Jurkat, Clone E6-1 (cell line): ENCODE measurements at places on chromosomes 7 and 10.

GRCh38 chr10:26642896-26643653 is 54.4 kb upstream of the PDSS1 start:
- DNase-seq = peak; percentile 14

- no peak for DNase-seq
Measured at GRCh38 chr10:133309720-133310398, 1.1 kb downstream of the ZNF511 start.

DNA sequence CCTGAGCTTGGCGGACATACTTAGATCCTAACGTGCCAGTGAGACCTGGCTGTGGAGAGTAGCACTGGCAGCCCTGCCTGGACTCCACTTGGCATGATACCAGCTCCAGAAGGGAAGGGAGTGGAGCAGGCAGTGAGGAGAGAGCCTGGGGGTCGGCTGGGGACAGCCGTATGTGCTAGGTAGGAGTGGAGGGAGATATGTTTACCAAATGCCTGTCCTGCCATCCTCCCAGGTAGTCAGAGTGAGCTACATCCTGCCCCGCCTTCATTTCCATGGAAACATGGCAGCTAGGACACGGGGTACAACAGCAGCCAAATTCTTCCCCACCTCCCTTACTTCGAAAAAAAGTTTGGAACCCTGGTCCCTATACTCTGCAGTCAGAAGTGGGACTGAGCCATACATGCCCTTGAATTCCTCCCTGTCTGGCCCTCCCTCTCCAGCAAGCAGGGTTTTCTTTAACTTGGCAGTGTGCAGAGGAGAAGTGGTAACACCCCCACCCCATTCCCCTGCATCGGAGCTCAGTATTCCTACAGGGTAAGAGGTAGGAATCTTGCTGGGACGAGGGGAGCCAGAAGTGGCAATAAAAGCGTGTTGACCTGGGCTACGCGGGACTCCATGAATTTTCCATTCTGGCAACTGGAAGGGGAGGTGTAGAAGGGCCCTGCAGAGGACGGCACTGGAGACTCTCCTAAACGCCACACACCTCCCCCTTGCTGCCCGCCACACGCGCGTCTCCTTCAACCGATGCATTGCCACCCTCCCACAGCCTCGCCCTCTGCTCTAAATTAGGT is 20.0 kb upstream of the SMO start:
- DNase-seq = no peak

DNA sequence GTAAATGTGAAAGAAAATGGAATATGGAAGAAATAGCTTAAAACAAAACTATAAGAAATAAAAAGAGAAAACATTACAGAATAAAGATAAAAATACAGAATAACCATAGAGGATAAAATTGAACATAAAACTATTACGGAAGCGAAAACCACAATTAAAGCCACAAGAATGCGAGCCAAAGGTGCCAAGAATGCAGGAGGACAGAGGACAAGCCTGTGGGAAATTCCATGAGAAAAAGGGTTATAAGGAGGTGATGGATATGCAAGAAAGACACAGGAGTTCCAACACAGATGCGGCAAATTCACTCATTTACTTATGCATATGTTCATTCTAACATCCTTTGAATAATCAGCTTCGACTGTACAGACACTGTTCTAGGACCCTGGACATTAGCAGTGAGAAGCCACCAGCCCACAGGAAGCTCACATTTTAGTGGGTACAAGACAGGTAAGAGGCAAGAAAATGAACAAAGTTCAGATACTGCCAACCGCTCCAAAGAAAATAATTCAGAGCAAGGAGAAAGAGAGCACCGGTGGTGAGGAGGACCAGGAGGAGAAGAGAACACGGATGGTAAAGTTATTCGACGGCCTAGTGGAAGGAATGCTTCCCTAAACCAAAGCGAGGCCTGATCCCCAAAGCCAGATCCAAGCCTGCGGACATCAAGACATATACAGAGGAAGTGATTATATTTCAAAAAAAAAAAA is 213.7 kb upstream of the MGMT start:
- no peak for DNase-seq

GRCh38 chr7:140156460-140157080 is 20.2 kb downstream of the KDM7A start:
- DNase-seq = no peak

DNA sequence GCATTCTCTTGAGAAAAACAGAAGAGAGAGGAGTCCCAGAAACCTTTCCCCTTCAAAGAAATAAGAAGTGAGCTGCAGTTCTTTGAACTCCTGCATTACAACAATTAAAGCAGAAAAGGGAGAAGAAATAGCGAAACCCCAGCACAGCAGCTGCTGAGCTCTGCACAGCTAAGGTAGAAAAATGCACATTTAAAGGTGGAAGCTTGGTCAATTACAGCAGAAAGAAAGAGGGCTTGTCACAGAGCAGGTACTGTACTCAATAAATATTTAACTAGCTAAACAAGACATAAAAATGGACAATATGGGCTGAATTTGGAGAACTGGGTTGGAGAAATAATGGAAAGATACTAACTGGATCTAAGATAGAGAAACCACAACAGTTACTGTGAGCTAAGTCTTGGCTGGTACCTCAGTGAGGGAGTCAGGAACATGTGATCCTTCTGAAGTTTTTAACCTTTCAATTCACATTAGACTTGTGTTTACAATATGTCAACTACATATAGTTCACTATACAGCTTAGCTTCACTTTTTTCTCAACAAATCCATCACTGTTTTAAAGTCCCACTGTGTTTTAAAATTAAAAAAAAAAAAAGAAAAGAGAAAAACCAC is 332.5 kb downstream of the ELMO1 start:
- no peak for DNase-seq

DNA sequence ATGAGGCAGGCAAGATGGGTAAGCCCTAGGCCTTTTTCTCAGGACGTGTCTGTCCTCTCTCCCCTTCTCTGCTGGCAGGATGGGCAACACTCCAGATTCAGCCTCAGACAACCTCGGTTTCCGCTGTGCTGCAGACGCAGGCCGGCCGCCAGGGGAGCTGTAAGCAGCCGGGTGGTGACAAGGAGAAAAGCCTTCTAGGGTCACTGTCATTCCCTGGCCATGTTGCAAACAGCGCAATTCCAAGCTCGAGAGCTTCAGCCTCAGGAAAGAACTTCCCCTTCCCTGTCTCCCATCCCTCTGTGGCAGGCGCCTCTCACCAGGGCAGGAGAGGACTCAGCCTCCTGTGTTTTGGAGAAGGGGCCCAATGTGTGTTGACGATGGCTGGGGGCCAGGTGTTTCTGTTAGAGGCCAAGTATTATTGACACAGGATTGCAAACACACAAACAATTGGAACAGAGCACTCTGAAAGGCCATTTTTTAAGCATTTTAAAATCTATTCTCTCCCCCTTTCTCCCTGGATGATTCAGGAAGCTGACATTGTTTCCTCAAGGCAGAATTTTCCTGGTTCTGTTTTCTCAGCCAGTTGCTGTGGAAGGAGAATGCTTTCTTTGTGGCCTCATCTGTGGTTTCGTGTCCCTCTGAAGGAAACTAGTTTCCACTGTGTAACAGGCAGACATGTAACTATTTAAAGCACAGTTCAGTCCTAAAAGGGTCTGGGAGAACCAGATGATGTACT is 13.1 kb downstream of the PHKG1 start:
- no peak for DNase-seq

DNA sequence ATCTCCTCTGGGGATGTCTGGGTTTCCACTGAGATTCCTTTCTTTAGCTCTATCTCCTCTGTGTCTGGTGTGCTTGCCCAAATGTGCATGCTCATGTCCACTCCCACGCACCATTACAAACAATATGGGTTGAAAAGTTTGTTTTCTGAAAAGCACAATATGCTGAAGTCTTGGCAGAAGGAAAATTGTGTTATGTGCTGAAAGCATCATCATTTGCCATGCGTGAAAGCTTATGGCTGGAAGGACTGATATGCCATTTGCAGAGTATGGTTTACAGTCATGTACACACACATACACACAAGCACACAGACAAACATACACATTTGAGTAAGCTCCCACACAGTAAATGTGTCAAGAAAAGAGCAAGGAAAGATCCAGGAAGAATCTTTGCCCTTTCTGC is 231.6 kb downstream of the SORCS3 start:
- DNase-seq = no peak

- no peak for DNase-seq
Measured at GRCh38 chr7:143401265-143401664, 7.4 kb downstream of the EPHA1 start.

- DNase-seq = no peak
Measured at GRCh38 chr10:91380873-91381256, 29.3 kb upstream of the HECTD2 start.

DNA sequence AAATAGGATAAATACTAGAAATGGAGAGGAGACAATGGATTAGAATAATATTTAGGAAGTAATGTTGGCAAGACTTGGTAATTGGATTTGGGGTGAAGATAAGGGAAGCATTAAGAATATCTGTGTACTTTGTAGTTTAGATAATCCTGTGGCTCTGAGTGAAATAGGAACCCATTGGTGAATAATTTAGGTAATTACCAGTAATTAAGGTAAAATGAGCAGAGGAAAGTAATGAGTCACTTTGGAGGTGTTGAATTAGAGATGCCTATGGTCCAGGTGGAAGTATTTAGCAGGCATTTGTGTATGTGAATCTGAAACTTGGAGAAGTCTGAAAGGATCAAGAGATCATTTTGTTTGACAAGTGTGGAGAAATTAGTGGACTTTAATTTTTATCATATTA is 5.7 kb downstream of the C1GALT1 start:
- DNase-seq = no peak

GRCh38 chr10:71749396-71749795 is 23.9 kb downstream of the VSIR start:
- DNase-seq = no peak

- no peak for DNase-seq
Measured at GRCh38 chr7:151925446-151926335, 30.6 kb upstream of the GALNTL5 start.

DNA sequence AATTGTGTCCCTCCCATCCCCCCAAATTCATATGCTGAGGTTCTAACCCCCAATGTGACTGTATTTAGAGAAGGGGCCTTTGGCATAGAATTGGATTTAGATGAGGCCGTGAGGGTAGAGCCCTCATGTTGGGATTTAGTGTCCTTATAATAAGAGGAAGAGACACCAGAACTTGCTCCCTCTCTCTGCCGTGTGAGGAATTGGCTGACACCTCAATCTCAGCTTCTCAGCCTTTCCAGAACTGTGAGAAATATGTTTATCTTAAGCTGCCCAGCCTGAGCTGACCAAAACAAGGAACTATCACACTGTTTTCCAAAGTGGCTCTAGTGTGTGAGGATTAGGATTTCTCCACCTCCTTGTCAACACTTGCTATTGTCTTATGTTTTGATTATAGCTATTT is 400.0 kb upstream of the FZD8 start:
- DNase-seq = no peak

DNA sequence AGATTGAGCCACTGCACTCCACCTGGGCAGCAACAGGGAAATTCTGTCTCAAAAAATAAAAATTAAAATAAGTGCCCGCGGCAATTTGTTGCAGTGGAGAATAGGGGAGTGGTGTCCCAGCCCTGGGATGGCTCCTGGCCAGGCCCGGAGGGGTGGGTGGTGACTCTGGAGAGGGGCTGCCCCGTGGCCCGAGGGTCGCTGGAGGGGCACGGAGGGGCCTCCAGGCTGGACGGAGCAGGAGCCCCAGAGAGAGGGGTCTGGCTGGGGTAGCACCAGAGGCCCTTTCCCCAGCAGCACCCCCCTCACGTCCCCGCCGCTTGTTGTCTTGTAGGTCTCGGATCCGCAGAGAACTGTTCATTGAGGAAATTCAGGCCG is 38.6 kb upstream of the SH2B2 start:
- no peak for DNase-seq

GRCh38 chr10:97179731-97180362 is 5.9 kb downstream of the SLIT1 start:
- DNase-seq = no peak

GRCh38 chr10:43939389-43939938 is 290.8 kb upstream of the ZNF32 start:
- no peak for DNase-seq

DNA sequence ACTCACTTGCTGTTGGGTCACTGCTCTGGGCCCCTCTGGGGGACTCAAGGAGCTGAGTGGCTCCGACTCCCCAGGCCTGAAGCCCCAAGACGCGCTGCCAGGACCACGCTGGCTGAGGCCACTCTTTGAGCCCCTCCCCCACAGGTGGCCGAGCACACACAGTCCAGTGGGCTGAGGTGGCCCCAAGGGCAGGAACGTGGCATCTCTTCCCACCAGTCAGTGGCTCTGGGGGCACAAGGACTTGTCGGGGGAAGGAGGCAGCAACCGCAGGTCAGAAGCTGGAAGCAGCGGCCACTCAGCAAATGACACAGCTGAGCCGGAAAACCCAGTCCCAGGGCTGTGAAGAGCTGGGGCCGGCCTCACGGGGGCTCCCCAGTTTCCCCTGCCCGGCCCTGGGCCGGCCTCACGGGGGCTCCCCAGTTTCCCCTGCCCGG is 24.1 kb downstream of the GRIFIN start:
- DNase-seq = no peak

DNA sequence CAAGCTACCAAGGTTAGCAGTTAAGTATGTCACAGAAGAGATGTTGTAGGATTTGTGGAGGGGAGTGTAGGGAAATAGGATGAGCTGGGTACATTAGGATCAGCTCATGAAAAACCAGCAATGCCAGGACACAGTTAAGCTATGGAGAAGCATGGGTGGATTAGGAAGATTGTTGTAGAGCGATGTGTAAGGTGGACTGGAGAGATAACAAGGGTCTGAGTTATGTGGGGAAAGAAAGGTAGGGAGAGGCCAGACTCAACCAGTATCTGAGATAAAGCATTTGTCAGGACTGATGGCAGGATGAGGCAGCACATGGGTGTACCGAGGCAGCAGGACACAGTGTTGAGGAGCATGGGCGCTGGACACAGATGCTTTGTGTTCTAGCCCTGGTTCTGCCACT is 85.4 kb upstream of the PRR15 start:
- DNase-seq = no peak

DNA sequence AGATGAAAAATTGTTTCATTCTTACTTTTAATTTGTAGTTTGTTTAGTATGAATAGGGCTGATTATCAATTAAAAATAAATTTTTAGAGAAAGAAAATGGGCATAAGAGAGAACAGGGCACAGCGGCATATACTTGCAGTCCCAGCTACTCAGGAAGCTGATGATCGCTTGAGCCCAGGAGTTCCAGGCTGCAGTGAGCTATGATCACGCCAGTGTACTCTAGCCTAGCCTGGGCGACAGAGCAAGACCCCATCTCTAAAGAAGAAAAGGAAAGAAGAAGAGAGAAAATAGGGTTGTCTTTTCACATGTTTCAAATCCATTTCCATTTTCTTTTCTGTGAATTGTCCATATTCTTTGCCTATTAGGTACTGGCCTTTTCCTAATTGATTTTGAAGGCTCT is 8.0 kb downstream of the SMURF1 start:
- no peak for DNase-seq
